CD4-positive, alpha-beta T cell treated with Interleukin-10 for 1 hour (primary cell): ENCODE measurements at places on chromosomes 11 and 22.

- DNase-seq, result peak; percentile 21
Observed at GRCh38 chr11:83819931-83820549, 533.9 kb upstream of the CCDC90B start.

DNA sequence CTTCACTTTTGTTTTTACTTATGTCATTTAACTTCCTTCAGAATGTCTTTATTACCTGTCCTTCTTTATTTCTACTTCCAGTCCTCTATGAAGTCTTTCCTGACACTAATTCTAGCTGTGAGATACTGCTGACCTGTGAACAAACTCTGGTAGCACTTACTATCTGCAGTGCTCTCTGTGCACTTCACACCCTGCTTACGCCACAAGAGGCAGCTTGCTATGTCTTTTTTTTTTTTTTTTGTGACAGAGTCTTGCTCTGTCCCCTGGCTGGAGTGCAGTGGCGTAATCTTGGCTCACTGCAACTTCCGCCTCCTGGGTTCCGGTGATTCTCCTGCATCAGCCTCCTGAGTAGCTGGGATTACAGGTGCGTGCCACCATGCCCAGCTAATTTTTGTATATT lies 10.7 kb downstream of the STIM1 start:
- no peak for DNase-seq

- no peak for DNase-seq
Observed at GRCh38 chr11:67261946-67262681, 4.2 kb upstream of the GRK2 start.

GRCh38 chr11:101523193-101523592 lies 60.6 kb downstream of the TRPC6 start:
- DNase-seq, result no peak

GRCh38 chr22:32208681-32209080 lies 3.8 kb upstream of the RFPL2 start:
- DNase-seq, result no peak

- DNase-seq, result no peak
Observed at GRCh38 chr11:85831050-85831449, 20.1 kb upstream of the SYTL2 start.

GRCh38 chr11:28132548-28132947 lies 24.4 kb downstream of the METTL15 start:
- DNase-seq, result no peak

DNA sequence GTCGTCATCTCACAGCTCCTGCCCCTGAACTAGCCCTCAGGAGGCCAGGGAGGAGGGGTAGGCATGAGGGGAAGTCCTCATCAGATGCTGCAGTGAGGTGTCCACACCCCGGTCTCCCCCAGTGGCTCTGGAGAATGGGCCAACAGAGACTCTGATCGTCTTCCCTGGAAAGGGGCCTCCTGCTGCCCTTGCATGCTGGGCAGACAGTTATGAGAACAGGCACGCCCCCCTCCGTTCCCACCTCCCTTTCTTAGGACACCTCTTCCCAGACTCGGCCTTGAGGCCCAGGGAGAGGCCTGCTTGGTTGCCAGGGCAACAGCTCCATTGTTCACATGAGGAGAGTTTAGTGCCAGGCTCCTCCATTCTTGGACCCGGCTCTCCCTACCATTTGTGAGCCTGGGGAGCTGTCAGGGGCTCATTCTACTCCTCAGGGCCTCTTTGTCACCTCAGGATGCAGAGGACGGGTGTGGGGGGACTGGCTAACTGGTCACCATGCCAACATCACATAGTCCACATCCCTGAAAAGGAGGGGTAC lies 157.7 kb downstream of the TTC17 start:
- no peak for DNase-seq

GRCh38 chr22:39664485-39665200 lies 94.1 kb downstream of the CACNA1I start:
- peak; percentile 37 for DNase-seq

GRCh38 chr11:2667940-2668339 lies 31.9 kb downstream of the KCNQ1OT1 start:
- DNase-seq, result no peak

- no peak for DNase-seq
Observed at GRCh38 chr22:25704701-25705100, 37.3 kb upstream of the MYO18B start.
